Activated CD4-positive, alpha-beta T cell treated with anti-CD3 and anti-CD28 coated beads, Interleukin-2, amount 10 ng/mL, durations not matched to agents 7 days and 5 days (primary cell): ENCODE measurements at places on chromosomes 3 and 15.

DNA sequence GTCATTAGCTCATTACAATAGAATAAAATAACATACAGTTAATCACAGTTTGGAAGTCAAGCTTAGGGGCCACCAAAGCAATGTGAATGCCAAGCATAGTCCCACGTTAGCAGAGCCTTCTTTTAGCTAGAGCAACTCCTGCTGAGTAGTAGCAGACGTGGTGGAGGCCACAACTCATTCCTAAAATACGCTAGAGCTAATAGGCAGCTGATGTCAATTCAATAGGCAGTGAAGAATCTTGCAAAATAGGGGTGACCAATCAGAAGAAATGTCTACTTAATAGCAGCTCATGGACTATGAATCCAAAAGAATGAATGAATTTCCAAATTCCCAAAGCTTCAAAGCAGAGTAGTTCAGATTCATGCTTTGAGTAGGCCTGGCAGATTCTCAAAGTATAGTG lies 292.9 kb upstream of the RORA start:
- no peak overlapping the region for H3K27ac ChIP-seq
- peaks cover 3% of the 10 kb centered on the region for H3K27me3 ChIP-seq
- peaks cover 7% of the 10 kb centered on the region for H3K4me1 ChIP-seq
- no peak overlapping the region for H3K4me3 ChIP-seq

GRCh38 chr15:100740138-100740537 lies 137.7 kb downstream of the ASB7 start:
- no peaks in the 10 kb centered on the region for H3K36me3 ChIP-seq
- no peak overlapping the region for H3K27ac ChIP-seq
- H3K27me3 ChIP-seq, result peaks cover 36% of the 10 kb centered on the region
- H3K4me3 ChIP-seq, result no peak overlapping the region

GRCh38 chr15:74422265-74422651 lies 11.5 kb downstream of the SEMA7A start:
- H3K4me1 ChIP-seq, result peaks cover 18% of the 10 kb centered on the region
- no peaks in the 10 kb centered on the region for H3K36me3 ChIP-seq

DNA sequence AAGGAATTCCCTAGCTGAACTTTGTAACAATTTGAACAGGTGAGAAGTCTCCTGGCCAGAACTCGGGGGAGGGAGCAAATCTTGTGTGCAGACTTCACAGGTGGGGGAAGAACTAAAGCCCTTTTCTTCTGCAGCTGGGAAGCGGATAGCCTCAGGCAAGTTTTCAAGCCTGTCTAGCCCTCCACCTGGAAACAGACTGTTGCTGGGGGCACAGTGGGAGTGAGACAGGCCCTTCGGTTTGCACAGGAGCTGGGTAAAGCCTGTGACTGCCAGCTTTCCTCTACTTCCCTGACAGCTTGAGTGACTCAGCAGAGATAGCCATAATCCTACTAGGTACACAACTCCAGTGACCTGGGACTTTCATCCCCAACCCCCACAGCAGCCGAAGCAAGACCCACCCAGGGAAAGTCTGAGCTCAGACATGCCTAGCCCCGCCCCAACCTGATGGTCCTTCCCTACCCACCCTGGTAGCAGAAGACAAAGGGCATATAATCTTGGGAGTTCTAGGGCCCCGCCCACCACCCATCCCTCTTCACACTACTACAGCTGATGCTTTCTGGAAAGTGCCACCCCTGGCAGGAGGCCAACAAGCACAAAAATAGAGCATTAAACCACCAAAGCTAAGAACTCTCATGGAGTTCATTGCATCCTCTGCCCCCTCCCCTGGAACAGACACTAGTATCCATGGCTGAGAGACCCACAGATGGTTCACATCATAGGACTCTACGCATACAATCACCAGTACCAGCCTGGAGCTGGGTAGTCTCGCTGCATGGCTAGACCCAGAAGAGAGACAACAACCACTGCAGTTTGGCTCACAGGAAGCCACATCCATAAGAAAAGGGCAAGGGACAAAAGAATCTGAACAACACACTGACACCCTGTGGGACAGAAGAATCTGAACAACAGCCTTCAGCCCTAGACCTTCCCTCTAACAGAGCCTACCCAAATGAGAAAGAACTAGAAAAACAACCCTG lies 479.0 kb downstream of the RAP2B start:
- no peak overlapping the region for H3K4me3 ChIP-seq
- peaks cover 30% of the 10 kb centered on the region for H3K36me3 ChIP-seq
- DNase-seq, result no peak
- no peak overlapping the region for H3K27ac ChIP-seq
- no peaks in the 10 kb centered on the region for H3K27me3 ChIP-seq
- peaks cover 40% of the 10 kb centered on the region for H3K4me1 ChIP-seq

DNA sequence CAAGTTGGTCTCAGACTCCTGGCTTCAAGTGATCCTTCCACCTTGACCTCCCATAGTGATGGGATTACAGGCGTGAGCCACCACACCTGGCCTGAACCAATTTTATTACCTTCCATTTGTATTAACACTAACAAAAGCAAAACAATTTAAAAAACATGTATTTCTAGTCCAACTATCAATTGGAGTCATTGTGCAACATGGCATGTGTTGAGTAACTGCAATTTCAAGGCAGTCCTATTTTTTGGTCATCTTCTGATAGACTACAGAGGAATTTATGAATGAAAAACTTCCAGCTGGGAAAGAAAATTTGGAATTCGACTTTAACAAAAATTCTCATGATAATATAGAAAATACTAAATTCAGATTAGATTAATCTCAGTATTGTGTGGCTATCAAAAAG lies 16.8 kb downstream of the SPTSSB start:
- H3K27ac ChIP-seq, result no peak overlapping the region
- no peak overlapping the region for H3K4me3 ChIP-seq
- no peak for DNase-seq
- H3K36me3 ChIP-seq, result no peaks in the 10 kb centered on the region

DNA sequence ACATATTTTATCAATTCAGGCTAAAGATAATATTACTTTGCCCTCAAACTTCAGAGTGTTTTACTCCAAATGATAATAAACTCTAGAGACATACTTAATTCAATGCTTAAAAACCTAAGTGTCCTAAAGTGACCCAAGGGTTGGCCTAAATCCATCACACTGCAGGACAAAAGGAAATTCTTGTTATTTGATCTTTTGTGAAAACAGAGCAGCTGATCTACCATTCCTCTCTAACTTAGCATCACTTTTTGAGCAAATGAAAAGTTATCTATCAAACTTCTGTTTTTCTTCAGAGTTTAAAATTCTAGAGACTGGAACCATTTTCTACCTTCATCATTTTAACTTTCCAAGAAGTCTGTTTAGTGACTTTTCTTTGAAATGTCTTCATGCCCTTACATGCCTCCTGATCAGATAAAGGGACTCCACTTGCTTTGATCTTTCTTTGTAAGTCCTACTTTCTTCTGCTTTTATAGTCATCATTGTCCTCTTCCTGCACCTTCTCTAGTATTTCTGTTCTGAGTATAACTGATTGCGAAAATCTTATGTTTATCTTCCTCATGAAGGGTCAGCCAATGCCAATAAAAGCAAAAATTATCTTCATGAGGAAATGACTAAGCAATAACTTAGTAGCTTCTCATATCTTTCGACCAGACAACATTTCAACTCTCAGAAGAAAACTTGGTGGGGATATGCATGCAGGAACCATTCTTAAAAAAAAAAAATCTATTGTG lies 378.7 kb upstream of the TGFBR2 start:
- peak overlapping the region; percentile 0 for H3K4me3 ChIP-seq
- peaks cover 24% of the 10 kb centered on the region for H3K4me1 ChIP-seq
- H3K36me3 ChIP-seq, result peaks cover 12% of the 10 kb centered on the region

GRCh38 chr3:36648241-36649034 lies 115.9 kb downstream of the DCLK3 start:
- H3K4me1 ChIP-seq, result no peaks in the 10 kb centered on the region
- no peak overlapping the region for H3K27ac ChIP-seq
- no peak for DNase-seq
- no peak overlapping the region for H3K4me3 ChIP-seq
- no peaks in the 10 kb centered on the region for H3K36me3 ChIP-seq
- H3K27me3 ChIP-seq, result peaks cover 16% of the 10 kb centered on the region

DNA sequence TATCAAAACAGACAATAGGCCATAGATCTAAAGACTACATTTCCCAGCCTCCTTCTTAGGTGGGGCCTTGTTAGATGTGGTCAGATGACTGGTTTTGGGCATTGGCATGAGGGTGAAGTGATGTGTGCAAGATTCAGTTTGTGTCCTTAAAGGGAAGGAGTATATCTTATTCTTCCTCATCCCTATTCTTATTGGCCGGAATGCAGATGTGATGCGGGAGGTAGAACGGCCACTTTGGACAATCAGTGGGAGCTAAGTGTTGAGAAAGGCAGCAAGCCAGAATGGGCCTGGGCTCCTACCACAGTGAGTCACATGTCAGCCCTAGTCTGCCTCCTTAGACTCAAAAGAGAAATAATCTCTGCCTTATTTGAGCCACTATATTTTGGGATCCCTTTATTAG lies 89.8 kb upstream of the MEX3B start:
- no peaks in the 10 kb centered on the region for H3K27me3 ChIP-seq
- no peak for DNase-seq
- H3K36me3 ChIP-seq, result peaks cover 28% of the 10 kb centered on the region
- H3K4me3 ChIP-seq, result no peak overlapping the region
- no peaks in the 10 kb centered on the region for H3K4me1 ChIP-seq
- no peak overlapping the region for H3K27ac ChIP-seq

GRCh38 chr3:115194476-115194875 lies 47.4 kb upstream of the ZBTB20 start:
- H3K36me3 ChIP-seq, result no peaks in the 10 kb centered on the region
- DNase-seq, result no peak
- H3K4me3 ChIP-seq, result no peak overlapping the region
- H3K27me3 ChIP-seq, result no peaks in the 10 kb centered on the region
- H3K4me1 ChIP-seq, result no peaks in the 10 kb centered on the region

DNA sequence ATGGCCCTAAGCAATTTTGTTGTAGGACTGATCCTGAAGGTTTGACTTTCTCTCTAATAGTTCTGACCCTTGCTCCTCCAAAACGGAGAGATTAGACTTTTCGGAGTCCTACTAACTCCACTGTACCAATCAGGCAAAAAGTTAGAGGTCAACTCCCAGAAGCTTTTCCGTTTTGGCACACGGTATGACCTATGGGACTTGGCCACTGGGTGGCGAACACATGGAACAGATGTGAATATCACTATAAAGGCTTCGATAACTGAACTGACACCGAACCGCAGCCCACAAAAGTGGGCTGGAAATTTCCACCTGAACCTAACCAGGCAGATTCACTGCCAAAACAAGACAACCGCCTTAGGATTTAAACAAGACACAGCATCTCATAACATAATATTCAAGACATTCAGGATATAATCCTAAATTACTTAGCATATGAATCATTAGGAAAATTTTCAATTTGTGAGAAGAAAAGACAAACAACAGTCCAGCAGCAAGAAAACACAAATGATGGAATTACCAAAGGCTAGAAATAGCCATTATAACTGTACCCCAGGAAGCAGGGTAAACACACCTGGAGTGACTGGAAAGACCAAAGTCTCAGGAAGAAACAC lies 12.2 kb upstream of the TM2D3 start:
- DNase-seq, result no peak
- no peak overlapping the region for H3K27ac ChIP-seq
- H3K4me3 ChIP-seq, result no peak overlapping the region
- H3K4me1 ChIP-seq, result no peaks in the 10 kb centered on the region

GRCh38 chr3:111803123-111803593 lies 55.9 kb upstream of the PHLDB2 start:
- no peak overlapping the region for H3K27ac ChIP-seq
- DNase-seq, result no peak
- H3K27me3 ChIP-seq, result no peaks in the 10 kb centered on the region
- no peaks in the 10 kb centered on the region for H3K4me1 ChIP-seq

GRCh38 chr15:41231422-41232226 lies 556 bp downstream of the CHP1 start:
- peaks cover 2% of the 10 kb centered on the region for H3K36me3 ChIP-seq
- H3K27me3 ChIP-seq, result peaks cover 6% of the 10 kb centered on the region
- DNase-seq, result no peak
- peak overlapping the region; percentile 91 for H3K4me3 ChIP-seq

DNA sequence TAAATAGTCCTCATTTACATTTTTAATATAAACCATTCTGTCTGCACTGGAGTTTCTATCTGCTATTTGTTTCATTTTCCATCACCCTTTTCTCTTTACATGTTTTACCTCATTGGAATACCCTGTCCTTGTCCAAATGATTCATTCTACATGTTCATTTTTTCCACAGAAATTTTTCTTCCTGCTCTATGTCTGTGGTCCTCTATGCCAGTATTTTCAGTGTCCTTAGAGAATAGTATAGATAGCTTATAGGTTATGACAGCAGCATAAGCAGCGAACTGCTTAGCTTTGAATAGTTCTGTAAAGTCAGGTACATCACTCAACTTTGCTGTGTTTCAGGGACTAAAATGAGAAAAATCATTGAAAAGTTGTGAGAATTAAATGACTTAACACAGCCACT lies 742.3 kb upstream of the CBLB start:
- H3K27ac ChIP-seq, result no peak overlapping the region
- no peak for DNase-seq
- H3K36me3 ChIP-seq, result peaks cover 2% of the 10 kb centered on the region
- H3K4me1 ChIP-seq, result peaks cover 11% of the 10 kb centered on the region
- H3K4me3 ChIP-seq, result no peak overlapping the region

GRCh38 chr3:48655606-48656005 lies 7.1 kb downstream of the CELSR3 start:
- peak; percentile 64 for DNase-seq
- H3K27me3 ChIP-seq, result no peaks in the 10 kb centered on the region
- peaks cover 24% of the 10 kb centered on the region for H3K4me1 ChIP-seq
- no peaks in the 10 kb centered on the region for H3K36me3 ChIP-seq

DNA sequence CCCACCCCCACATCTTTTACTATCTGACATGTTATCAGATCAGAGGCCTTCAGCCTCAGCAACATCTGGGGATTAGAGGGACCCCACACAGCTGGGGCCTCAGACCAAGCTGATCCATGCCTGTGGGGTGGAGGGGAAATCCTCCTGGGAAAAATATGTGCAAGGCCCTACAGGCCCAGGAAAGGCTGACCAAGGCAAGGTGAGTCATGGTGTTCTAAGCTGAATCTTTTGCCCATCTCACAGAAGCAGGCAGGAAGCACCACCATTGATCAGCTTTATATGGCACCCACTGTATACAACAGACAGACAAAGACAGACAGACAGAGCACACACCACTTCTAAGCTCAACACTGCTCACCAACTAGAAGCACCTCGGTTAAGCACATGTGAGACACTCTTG lies 12.4 kb upstream of the PARP6 start:
- H3K36me3 ChIP-seq, result no peaks in the 10 kb centered on the region
- no peaks in the 10 kb centered on the region for H3K4me1 ChIP-seq
- no peaks in the 10 kb centered on the region for H3K27me3 ChIP-seq
- H3K27ac ChIP-seq, result no peak overlapping the region
- DNase-seq, result no peak
- H3K4me3 ChIP-seq, result no peak overlapping the region

DNA sequence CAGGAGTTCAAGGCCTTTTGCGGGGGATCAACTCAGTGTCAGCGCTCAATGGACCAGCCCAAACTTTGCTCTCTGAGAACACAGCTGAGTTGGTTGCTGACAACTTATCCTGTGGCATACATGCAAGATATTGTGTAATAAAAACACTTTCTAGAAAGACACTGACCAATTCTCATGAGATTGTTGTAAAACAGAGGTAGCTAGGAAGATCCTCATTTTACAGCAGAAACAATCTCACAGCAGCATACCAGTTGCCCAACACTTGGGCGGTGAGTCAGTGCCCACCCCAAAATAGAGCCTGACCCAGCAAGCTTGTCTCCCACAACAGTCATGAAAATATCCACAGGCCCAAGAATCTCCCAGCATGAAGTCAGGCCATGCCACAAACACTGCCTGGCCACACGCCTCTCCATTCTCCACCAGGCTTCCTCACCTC lies 18.2 kb downstream of the KLHL6 start:
- peaks cover 69% of the 10 kb centered on the region for H3K4me1 ChIP-seq
- H3K27ac ChIP-seq, result no peak overlapping the region
- H3K27me3 ChIP-seq, result no peaks in the 10 kb centered on the region
- H3K36me3 ChIP-seq, result peaks cover 36% of the 10 kb centered on the region
- DNase-seq, result no peak
